ENCODE measurements at places on chromosomes 3 and 15.

DNA sequence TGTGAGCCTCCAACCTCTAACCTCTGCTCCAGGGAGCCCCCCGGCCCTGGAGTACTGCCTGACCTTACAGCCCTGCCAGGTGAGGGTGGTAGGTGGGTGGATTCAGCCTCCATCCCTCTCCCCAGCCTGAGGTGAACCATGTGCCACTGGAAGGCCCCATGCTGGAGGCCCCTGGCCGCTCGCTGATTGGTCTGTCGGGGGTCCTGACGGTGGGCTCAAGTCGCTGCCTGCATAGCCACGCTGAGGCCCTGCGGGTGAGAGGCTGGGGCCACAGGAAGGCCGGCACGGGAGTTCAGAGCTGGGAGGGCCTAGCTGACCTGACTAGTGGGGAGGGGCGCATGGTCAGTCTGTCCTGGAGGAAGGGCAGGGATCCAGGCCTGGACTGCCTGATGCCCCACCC, 19.1 kb downstream of the NT5DC2 start:
- DNase-seq: no peak

DNA sequence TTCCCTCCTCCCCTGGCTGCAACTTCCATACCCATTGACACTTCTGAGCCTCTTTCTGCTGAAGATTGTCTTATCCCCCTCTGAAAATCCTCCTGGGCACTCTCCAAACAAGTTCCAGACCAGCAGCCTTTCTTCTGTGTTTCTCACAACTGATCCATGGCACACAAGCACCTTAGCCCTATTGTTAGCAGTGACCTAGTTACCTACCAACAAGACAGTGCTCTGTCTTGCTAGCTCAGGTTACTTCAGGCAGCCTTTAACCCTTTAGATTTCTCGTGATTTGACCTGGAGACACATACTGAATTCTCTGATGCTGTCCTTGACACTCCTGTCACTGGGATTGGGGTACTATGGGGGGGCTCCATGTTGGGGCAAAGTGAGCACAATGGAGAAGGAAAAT, 82.1 kb downstream of the GTF2E1 start:
- no peak for DNase-seq

GRCh38 chr15:66359740-66360139, 3.3 kb upstream of the TIPIN start:
- no peak for DNase-seq

- DNase-seq: no peak
Observed at GRCh38 chr3:131804565-131805133, 230.2 kb downstream of the CPNE4 start.

GRCh38 chr3:151443583-151443982, 17.3 kb downstream of the IGSF10 start:
- DNase-seq: no peak

DNA sequence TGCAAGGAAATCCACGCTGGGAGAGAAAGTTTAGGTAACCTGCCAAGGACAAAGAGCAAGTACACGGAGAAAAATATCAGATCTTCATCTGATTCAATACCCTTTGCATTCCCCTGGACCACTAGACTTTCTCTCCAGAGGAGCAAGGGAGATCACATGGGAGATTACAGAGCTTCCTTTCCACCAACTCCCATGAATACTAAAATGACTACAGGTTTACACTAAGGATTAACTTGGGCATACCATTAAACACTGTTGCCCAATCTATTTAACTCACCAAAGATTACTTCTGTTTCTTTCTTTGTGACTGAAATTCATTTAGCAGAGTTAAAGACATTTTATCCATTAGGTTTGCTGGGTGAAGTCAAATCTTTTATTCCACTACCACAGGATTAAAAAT, 71.2 kb downstream of the RYK start:
- DNase-seq: no peak

- no peak for DNase-seq
Observed at GRCh38 chr3:117692416-117692995, 982.9 kb downstream of the TUSC7 start.

DNA sequence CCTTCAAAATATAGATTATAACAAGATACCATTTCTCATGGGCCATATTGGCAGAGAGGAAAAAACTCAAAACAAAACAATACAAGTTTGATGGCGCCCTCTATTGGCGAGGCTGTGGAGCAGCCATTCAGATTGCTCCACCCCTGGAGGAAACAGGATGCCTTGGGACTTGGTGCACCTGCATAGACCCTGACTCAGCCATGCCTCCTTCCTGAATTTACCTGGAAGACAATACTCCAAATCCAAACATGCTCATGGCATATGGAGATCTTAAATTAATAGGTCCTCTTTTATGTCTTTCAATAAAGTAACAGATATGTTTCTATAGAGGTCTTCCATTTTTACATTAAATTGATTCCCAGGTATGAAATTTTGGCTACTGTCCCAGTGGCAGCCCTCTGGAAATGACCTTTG, 90.0 kb downstream of the APBA2 start:
- DNase-seq: no peak

GRCh38 chr3:111695636-111696117, 100.5 kb upstream of the ZBED2 start:
- no peak for DNase-seq

- no peak for DNase-seq
Observed at GRCh38 chr3:108462899-108463298, 47.5 kb downstream of the MYH15 start.

DNA sequence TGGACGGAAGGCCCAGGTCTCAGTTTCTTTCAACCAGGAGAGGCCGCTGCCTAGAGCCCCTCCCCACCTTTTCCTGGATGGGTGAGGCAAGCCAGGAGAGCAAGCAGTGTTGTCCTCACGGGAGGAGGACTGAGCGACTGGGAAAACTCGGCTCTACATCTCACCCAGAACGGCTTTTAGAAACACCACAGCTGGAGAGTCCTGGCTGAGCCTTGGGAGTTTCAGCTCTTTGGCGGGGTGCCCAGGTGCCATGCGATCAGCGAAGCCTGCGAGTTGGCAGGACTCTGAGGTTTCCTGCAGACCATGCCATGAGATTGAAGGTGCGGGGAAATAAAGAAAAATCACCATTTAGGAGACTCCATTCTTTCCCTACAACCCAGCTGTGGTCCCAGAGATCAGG, 26.0 kb downstream of the PPCDC start:
- DNase-seq: peak; percentile 24
